Smooth muscle cell of bladder (primary cell): ENCODE measurements at places on chromosomes 1 and 21. TPM values are rescaled to one million over a fixed set of nuclear protein-coding genes. Genes with fewer than 3 reads are reported as not detected.

Gene SNX7
- 48.1 and 52.4 TPM in 2 replicates for total RNA-seq

Gene ECM1
- total RNA-seq, result 6.3 and 7.8 TPM in 2 replicates

Gene CENPF
- total RNA-seq, result 4.3 and 4.7 TPM in 2 replicates

Gene PTAFR
- total RNA-seq, result not detected in 2 replicates
